ENCODE measurements at places on chromosomes 1 and 21.
A peak's percentile ranks its signal among the peaks of the same experiment; 100 is the strongest.

GRCh38 chr1:88744142-88744541 is 60.1 kb downstream of the PKN2 start:
- no peaks in the 10 kb centered on the region for H3K27me3 ChIP-seq
- H3K4me3 ChIP-seq, result no peak overlapping the region
- no peaks in the 10 kb centered on the region for H3K4me1 ChIP-seq

- H3K4me3 ChIP-seq, result peak overlapping the region; percentile 44
- H3K36me3 ChIP-seq, result no peaks in the 10 kb centered on the region
- no peak overlapping the region for H3K27ac ChIP-seq
- peak; percentile 58 for DNase-seq
- H3K4me1 ChIP-seq, result peaks cover 10% of the 10 kb centered on the region
Measured at GRCh38 chr1:233326811-233327650, 493 bp upstream of the MAP3K21 start.

DNA sequence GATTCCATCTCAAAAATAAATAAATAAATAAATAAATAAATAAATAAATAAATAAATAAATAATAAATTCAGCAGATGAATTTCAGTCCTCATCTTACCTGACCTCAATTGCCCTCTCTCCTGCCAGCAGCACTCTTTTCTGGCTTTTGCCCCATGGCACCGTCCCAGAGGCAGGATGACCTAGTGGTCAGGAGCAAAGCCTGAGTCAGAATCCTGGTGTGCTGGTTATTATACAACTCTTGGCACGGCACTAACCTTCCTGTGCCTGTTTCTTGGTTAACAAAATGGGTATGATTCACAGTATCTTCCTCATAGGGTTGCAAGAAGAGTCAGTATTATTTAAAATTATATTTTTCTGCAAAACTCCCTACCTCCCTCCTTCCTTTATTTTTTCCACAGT is 43.0 kb downstream of the NKAIN1 start:
- H3K27me3 ChIP-seq, result no peaks in the 10 kb centered on the region
- H3K27ac ChIP-seq, result no peak overlapping the region
- no peaks in the 10 kb centered on the region for H3K4me1 ChIP-seq
- DNase-seq, result no peak
- H3K4me3 ChIP-seq, result no peak overlapping the region

DNA sequence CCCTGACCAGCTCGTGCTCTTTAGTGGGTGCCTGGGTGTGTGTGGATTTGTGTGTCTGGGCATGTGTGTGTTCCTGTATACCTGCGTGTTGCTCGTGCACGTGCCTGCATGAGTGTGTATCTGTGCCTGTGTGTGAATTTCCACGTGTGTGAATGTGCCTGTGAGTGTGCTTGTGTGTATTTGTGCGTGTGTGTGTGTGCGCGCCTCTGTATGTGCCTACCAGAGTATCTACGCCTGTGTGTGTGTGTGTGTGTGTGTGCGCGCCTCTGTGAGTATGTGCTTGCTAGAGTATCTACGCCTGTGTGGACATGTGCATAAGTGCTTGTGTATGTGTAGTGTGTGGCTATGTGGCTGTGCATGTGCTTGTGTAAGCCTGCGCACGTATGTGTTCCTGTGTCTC is 691 bp upstream of the SELENBP1 start:
- DNase-seq, result no peak
- H3K27me3 ChIP-seq, result no peaks in the 10 kb centered on the region
- H3K27ac ChIP-seq, result no peak overlapping the region
- peaks cover 4% of the 10 kb centered on the region for H3K4me1 ChIP-seq
- H3K4me3 ChIP-seq, result no peak overlapping the region

DNA sequence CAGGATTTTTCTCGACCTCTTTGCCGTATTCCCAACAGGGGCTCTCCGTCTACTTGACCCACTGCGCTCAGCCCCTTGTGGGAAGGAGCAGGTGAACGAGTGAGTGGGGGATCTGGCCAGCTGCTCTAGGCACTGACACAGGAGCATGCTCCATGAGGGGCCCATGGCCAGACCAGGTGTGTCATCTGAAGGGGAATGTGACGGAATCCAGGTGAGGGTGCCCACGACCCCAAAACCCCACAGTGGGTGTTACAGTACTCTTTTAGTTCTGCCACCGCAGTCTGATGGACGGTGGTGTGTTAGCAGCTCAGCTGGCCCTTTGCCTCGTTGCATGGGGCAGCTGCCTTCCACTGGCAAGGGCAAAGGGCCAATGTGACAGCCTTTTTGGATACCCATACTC is 601.4 kb upstream of the NCAM2 start:
- H3K36me3 ChIP-seq, result no peaks in the 10 kb centered on the region
- no peak overlapping the region for H3K27ac ChIP-seq
- no peak overlapping the region for H3K4me3 ChIP-seq

DNA sequence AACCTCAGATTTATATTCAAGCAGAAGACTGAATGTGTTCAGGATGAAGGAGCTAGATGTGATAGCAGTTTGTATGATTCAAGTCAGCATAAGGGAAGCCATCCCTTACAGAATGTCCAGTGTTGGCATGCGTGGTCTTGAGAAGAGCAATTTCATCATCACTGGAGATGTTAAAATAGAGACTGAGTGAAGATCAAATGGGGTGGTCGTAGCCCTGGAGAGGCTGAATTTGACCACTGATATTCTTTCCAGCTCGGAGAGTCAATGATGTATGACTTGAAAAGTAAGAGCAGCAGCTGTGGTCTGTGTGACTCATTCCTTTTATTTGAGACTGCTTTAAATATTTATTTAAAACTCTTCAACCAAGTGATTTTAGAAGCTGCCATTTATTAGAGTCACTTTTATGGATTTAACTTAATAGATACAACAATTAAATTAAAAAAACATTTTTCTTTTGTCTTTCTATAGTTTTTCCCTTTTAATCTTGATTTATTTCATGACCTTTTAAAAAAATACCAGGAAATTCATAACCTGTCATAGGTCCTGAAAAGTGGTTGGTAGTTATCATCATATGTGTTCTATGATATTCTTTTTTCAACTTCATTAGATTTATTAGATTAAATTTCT is 15.5 kb downstream of the FMN2 start:
- H3K27ac ChIP-seq, result no peak overlapping the region
- no peak overlapping the region for H3K4me3 ChIP-seq
- H3K4me1 ChIP-seq, result no peaks in the 10 kb centered on the region
- H3K36me3 ChIP-seq, result no peaks in the 10 kb centered on the region

DNA sequence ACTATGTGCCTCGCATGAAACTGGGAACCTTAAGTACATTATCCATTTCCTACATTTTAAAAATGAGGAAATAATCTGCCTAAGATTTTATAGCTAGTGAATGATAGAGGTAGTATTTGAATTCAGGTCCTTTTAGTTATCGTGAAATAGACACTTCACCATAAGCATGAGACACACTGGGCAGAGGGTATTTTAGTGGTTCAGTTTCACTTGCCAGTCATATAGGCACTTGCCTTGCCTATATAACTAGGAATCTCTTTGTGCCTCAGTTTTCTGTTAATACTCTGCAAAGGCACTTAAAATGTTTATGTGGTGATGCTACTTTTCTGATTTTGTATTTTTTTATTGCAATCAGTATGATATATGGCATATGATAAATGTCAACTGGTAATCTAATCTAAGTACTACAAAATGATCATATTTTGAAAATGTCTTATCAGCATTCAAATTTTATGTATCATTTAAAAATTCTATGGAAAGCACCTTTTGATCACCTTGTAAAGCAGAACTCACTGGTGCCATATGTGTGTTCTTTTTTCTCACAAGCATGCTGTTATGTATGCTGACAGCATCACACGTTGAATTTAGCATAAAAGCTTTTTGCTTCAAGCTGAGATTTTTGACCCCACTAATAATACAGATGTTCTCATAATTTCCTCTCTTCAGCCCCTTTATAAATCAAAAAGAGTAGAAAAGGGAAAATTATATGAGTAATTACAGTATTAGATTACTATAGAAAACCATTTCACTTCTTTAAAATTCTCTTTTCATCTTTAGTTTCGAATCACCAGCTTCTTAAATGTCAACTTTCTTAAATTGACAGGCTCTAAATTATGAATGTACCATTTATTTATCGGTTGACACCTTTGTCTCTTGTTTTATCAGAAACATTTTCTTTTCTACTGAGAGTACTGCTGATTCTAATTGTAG is 52.6 kb downstream of the RPS6KC1 start:
- no peak overlapping the region for H3K27ac ChIP-seq
- no peak overlapping the region for H3K4me3 ChIP-seq
- no peaks in the 10 kb centered on the region for H3K4me1 ChIP-seq
- no peaks in the 10 kb centered on the region for H3K36me3 ChIP-seq

- H3K4me1 ChIP-seq, result no peaks in the 10 kb centered on the region
- H3K36me3 ChIP-seq, result no peaks in the 10 kb centered on the region
- no peak overlapping the region for H3K4me3 ChIP-seq
- H3K27me3 ChIP-seq, result no peaks in the 10 kb centered on the region
- H3K27ac ChIP-seq, result no peak overlapping the region
Measured at GRCh38 chr1:95903060-95903459, 669.0 kb downstream of the RWDD3 start.

DNA sequence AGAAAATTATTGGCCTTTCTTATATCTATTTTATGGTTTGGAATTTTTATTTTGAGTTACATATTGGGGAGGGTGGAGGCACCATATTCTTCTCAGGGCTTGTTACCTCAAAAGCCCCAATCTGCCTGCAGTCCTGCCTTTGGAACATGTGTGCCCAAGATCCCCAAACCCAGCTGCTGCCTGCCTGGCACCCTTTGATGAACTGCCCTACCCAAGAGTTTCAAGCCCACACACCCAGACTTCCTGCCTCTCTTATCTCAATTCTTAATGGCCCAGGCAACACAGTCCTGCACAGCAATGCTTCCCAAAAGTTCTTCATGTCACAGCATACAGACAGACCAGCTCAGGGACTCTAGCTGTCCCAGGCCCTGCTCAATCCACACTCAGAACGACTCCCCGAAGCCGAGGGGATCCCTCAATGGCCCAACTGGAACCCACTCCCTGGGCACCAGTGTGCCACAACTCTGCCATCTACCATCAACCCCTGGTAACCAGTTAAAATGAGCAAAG is 19.2 kb downstream of the OLFML2B start:
- peaks cover 19% of the 10 kb centered on the region for H3K4me1 ChIP-seq
- no peak for DNase-seq
- no peaks in the 10 kb centered on the region for H3K27me3 ChIP-seq
- no peaks in the 10 kb centered on the region for H3K36me3 ChIP-seq

GRCh38 chr1:56068908-56069307 is 510.5 kb downstream of the PLPP3 start:
- peaks cover 4% of the 10 kb centered on the region for H3K4me1 ChIP-seq
- no peaks in the 10 kb centered on the region for H3K27me3 ChIP-seq
- H3K36me3 ChIP-seq, result no peaks in the 10 kb centered on the region
- H3K4me3 ChIP-seq, result no peak overlapping the region
- H3K27ac ChIP-seq, result no peak overlapping the region

DNA sequence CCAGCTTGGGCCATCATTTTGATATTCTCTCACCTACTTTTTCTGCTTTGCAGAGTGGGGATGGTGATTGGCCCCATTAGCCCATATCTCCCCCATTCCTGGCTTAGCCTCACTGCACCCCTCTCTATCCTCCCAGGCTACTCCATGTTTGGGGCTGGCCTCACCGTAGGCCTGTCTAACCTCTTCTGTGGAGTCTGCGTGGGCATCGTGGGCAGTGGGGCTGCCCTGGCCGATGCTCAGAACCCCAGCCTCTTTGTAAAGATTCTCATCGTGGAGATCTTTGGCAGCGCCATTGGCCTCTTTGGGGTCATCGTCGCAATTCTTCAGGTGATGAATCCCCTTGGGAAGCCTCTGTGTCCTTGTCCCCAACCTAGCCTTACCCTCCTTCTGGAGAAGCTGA is 2.1 kb upstream of the B4GALT2 start:
- H3K27me3 ChIP-seq, result no peaks in the 10 kb centered on the region
- DNase-seq, result no peak
- peaks cover 16% of the 10 kb centered on the region for H3K4me1 ChIP-seq
- peaks cover 35% of the 10 kb centered on the region for H3K36me3 ChIP-seq

GRCh38 chr1:67609577-67610341 is 75.2 kb upstream of the GADD45A start:
- no peak overlapping the region for H3K27ac ChIP-seq
- H3K27me3 ChIP-seq, result no peaks in the 10 kb centered on the region
- DNase-seq, result no peak
- H3K36me3 ChIP-seq, result no peaks in the 10 kb centered on the region
- peaks cover 15% of the 10 kb centered on the region for H3K4me1 ChIP-seq

DNA sequence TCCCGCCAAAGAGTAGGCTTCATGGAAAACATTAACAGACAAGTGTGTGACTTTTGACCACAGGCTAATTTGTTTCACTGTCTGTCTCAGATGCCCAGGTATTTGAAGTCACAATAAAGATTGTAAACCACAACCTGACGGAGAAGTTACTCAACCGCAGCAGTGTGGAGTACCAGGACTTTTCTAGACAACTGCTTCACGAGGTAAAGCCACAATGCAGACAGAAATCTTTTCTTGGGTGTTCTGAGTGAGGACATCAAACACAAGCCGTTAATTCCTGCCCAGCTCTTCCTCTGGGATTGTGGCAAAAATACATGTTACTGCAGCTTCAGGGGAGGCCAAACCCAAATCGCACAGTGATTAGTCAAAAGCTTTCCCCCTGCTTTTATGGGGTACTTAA is 31.0 kb downstream of the UMODL1 start:
- no peak for DNase-seq
- H3K4me1 ChIP-seq, result no peaks in the 10 kb centered on the region
- no peak overlapping the region for H3K4me3 ChIP-seq

DNA sequence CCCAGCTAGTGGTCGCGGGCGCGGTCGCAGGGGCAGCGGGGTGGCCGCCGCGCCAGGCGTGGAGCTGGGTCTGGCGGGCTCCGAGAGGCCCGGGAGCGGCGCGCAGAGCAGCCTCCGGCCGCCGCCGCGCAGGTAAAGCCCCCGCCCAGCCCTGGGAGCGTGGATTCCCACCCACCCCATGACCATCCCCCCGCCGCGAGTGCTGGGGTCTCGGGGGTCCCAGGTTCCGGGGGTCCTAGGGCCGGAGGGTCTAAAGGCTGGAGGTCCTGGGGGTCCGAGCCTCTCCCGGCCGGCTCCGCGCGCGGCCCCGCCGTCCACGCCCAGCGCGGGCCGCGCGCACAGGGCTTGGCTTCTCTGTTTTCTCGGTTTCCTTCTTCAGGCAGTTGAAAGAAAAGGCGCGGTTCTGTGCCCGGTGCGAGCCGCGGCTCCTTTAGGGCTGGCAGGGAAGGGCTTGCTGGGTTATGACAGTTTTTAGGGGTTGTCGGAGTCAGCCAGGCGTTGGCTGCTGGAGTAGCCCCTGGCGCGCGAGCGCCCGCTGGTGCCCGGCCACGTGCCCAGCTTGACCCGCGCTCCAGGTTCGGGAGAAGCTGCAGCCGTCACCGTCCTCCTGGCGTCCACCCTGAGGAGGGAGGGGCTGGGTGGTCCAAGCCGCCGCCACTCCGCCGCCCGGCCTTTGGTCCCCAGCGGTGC is 359 bp downstream of the LRRC3 start:
- peak overlapping the region; percentile 76 for H3K4me3 ChIP-seq
- no peaks in the 10 kb centered on the region for H3K36me3 ChIP-seq
- no peak overlapping the region for H3K27ac ChIP-seq
- DNase-seq, result peak; percentile 28
- no peaks in the 10 kb centered on the region for H3K27me3 ChIP-seq
